ENCODE measurements at places on chromosomes 5 and 9.

DNA sequence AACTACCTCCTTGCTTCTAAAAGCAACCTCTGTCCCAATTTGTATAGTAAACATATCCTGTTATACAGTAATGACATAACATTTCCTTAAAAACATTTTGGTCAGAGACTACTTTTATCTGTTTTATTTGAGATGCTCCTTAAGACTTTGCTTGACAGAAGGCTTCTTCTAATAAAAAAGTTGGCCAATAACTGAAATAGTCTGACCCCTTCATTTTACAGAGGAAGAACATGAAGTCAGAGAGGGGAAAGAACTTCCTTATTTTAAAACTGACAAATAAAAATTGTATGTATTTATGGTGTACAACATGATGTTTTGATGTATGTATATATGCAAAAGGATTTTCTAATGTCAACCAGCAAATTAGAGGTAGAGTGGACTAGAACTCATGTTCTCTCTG lies 35.8 kb upstream of the SPARC start:
- DNase-seq: no peak

DNA sequence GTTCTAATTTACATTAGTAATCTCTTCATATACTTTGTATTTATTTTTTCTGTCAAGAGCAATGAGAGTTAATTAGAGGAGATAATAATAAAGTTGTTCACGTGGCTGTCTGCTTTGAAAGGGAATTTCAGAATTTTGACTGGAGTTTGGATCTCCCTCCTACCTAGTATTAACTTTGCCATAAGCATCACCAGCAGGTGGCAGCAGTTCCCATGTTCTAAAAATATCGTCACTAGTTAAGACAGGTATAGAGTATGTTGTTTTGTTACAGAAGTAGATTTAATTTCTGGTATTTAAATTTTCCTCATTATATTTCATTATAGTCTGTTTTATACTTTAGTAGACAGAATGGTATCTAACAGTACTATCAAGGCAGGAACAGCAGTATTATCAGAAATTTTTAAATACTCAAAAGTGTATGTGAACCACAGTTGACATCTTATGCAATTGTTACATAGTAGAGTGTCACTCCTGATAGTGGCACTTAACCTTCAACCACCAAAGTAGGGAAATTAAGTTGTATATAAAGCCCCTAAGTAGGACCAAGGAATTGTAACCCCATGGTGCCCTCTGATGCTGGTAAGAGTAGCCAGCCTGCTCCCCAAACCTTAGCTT lies 20.4 kb downstream of the GNPDA1 start:
- peak; percentile 42 for DNase-seq

DNA sequence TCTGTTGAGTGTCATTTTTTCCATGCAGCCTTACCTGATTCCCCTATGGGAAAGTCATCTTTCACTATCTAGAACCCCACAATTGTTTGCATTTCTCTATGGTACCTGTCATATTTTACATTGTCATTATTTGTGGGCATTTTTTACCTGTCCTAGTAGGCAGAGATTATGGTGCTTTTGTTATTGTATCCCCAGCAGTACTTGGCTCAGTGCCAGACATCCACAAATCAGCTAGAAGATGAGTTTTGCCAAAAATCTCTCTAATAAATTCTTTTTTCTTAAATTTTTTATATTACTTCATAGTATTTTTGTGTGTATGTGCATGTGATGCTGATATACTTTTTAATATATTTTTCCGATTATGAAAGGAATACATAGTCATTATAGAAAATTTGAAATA lies 13.2 kb downstream of the GARNL3 start:
- DNase-seq: no peak

- no peak for DNase-seq
Observed at GRCh38 chr5:132751444-132751843, 4.2 kb downstream of the CCNI2 start.

- DNase-seq: no peak
Observed at GRCh38 chr5:154367101-154367500, 78.7 kb upstream of the SAP30L start.

DNA sequence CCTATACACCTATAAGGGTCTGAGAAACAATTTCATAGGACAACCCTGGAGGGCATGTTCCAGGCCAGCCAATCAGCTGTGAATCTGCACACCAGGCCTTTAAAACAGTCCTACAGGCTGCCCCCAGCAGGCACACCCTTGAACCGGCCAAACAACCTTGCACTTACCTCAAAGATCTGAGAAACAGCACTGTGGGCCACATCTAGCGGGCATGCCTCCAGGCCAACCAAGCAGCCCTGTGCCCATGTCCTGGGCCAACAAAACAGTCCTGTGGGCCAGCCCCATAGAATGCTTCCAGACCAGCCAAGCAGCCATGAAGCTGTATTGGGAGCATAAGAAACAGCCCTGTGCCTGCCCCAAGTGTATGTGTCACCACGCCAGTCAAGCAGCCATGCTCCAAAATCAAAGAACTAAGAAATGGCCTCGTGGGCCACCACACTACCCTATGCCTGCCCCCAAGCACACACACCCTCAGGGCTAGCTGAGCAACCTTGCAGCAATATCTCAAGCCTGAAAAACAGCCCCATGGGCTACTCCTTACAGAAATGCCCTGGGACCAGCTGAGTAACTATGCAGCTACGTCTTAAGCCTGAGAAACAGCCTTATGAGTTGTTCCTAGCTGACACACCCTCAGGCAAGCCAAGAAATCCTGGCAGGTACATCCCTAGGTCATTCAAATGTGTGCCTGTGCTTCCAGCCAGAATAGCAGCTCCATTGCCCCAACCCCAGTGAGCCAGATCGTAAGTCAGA lies 2243.8 kb upstream of the C9orf72 start:
- DNase-seq: no peak

- DNase-seq: no peak
Observed at GRCh38 chr9:26802921-26803320, 89.7 kb downstream of the CAAP1 start.

DNA sequence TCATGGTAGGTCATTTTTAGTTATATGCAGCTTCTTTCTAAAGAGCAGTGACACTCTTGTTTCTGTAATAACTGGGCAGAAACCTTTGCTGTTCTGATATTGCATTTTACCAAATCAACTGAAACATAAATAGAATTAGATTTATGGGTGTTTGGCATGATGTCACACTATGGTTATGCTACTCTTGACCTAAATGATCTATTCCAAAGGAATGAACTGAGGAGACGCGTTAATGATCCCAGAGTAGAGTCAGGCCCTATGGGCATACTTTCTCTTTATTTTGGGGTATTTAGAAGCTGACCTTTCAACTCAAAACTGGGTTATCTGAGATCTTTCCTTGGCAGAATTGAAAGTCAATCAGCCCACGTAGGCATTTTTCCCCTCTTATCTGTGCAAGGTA lies 146.8 kb upstream of the ADAMTSL1 start:
- no peak for DNase-seq

DNA sequence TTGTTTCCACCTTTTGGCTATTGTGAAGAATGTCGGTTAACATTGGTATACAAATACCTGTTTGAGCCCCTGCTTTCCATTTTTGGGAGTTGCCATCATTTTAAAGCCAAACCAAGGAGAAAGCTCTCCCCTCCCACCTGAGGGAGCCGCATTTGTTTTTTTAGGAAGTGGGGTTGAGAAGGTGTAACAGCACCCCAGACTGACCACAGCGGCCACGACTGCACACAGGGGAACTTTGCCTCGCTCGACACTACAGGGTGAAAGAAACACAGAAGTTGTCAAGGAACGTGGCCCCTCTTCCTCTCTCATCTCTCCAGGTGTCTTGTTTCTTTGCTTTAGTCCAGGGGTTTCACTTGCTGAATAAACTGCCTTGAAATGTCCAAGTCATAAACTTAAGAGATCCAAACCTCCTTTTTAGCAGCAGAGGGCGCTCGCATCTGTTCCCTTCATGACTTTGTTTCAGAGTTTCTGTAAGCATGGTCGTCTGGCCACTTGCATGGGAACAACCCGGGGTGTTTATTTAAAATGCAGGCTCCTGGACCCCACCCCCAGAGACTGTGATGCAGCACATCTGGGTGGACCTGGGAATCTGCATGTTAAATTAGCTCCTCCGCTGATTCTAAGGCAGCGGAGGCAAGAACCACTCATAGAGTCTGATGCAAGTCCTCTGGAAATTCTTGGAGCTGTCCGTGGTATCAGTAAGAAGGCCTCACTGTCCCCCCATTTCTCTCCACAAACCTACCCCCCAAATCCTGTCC lies 2.1 kb upstream of the TTLL11 start:
- peak; percentile 38 for DNase-seq

DNA sequence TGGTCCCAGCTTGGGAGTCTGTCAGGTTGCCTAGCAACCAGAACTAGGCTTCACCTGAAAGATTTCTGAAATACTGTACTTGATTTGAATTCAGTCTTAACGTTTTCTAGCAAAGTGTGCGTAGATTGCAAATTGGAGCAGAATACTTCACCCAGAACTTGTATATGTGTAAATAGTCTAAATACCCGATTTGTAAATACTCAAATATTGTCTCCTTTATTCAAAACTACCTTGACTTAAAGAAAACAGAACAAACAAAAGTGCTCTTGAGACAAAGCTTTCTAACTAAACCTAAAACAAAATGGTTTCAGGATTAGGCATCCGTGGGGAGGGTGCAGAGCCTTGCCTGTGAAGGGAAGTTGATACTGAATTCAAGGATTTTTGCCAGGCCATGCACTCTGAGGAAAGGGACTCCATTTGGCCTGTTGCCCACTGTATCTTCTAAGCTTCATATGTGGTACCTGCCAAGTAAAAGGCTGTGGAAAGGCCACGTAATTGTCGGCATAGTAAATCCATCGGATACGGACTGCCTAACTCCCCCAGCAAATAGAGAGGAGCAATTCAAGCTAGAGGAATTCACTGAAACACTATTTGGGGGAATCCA lies 744 bp upstream of the HMGCS1 start:
- no peak for DNase-seq

- DNase-seq: no peak
Observed at GRCh38 chr5:93756372-93756771, 15.0 kb upstream of the POU5F2 start.

DNA sequence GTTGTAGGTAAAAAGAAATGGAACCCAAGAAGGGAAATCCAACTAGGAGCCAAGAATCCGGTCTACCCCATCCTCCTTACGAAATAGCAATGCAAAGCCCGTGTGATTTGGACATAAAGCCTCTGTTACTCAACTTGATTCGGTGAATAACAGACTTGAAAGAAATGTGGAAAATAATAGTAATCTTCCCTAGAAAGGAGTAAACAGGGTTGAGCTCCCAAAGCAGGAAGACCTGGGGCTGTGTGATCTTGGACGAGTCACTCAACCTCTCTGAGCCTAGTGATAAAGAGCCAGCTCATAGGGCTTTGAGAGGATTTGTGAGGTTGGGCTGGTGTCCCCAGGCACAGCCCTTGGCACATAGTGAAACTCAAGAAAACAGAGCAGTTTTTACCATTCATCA lies 42.7 kb upstream of the IL17B start:
- DNase-seq: no peak

- no peak for DNase-seq
Observed at GRCh38 chr5:133387091-133387490, 225.2 kb downstream of the FSTL4 start.

DNA sequence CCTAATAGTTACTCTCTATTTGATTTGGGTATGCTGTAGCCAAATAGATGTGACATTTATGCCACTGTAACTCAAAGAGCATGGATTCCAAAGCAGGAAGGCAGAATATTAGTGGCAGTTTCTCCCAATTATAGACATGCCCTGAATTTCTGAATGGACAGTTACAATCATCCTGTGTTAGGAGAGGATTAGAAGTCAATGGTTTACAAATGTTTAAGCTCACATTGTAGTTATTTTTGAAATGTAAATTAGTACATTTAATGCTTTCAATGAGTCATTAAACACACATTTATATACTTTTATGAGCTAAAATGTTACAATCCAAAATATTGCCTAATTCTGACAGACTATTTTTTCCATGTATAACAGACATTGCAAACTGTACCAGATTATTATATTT lies 62.3 kb upstream of the CDH18 start:
- DNase-seq: no peak

- no peak for DNase-seq
Observed at GRCh38 chr5:160480652-160481051, 59.0 kb downstream of the PTTG1 start.

DNA sequence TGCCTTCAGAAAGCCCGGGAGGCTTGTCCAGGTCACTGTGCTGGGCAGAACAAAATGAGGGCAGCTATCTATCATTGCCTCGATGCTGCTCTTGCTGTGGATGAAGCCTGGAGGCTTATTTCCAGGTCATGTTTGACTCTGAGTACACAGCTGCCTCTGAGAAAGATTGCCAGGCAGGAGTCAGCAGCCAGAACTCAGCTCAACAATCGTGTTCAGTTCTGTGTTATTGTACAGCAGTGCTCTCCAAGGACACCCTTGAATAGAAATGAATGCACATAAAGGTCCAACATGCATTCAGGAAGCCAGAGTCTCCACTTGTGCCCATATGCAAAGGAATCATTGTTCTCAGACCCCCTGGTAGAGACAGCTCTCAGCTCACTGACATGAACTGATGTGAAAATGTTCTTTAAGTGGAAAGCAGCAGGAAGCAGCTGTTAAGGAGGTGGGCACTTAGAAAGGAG lies 61.7 kb upstream of the ZFR start:
- peak; percentile 97 for DNase-seq

GRCh38 chr5:67935908-67936566 lies 279.5 kb upstream of the PIK3R1 start:
- DNase-seq: no peak

GRCh38 chr9:87259543-87260518 lies 237.8 kb upstream of the DAPK1 start:
- DNase-seq: no peak

DNA sequence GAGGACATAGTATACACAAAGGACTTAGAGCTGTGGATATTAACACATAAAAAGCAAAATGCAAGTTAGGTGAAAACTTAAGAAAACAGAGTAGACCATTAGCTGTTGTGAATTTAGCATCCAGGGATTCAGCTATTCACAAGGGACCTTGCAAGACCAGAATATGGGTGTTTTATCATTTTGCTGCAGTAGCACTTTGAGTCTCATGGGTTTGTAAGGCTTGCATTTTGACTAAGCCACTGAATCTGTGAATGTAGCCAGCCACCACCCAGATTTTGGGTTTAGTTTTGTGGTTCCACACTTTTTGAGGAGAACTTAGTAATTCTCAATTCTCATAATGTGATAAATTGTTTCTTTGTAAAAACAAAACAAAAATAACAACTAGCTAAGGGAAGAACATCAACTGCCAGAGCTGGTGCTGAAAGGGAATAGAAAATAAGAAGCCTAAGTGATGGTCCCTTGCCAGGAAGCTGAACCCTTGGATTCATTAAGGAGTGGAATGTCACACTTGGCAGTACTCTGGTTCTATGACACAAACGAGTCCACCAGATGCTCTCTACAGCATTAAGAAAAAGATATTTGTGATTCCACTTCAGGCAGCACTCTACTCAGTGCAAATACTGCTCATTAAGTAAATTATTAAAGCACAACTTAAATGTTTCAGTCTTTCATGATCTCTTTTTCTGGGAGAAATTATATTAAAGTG lies 557.4 kb upstream of the ZNF462 start:
- DNase-seq: no peak

- no peak for DNase-seq
Observed at GRCh38 chr9:126505697-126506346, 107.9 kb upstream of the LMX1B start.
